ENCODE measurements at places on chromosomes 3 and 15.

DNA sequence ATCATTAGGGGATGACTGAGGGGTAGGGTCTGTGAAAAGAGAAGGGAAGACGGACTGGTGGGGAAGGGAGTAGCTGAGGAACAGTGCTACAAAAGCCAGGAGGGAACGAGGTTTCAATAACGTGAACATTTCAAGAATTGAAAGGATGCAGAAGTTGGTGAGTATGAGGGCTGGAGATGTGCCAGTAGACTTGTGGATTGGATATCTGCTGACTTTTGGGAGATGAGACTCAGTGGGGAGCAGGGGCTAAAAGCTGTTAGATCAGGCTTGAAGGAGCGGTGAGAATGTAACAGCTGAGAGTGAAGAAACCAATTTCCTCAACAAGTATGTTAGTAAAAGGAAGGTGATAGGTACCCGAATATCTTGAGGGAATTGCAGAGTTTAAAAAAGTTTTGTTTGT lies 65.2 kb downstream of the GTPBP8 start:
- no peak for DNase-seq

- DNase-seq: no peak
These were observed 394.0 kb downstream of the FOXP1 start for GRCh38 chr3:71189480-71189879.

DNA sequence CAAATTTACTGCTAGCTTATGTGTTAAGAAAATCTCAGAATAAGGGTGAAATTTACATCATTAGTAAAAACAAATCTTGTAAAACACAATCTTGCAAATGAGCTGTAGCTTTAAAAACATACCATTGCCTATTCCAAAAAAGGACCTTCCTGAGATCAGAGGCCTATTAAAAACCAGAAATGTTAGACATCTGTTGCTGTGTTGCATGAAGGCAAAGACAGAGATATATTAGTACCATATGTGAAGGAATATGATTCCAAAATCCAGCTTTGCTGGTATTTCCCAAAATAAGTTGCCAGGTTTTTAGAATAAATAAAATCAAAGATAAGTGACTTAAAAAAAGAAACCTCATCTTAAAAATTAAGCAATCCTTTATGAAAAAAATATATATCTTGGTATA lies 504.1 kb upstream of the CDIN1 start:
- no peak for DNase-seq

DNA sequence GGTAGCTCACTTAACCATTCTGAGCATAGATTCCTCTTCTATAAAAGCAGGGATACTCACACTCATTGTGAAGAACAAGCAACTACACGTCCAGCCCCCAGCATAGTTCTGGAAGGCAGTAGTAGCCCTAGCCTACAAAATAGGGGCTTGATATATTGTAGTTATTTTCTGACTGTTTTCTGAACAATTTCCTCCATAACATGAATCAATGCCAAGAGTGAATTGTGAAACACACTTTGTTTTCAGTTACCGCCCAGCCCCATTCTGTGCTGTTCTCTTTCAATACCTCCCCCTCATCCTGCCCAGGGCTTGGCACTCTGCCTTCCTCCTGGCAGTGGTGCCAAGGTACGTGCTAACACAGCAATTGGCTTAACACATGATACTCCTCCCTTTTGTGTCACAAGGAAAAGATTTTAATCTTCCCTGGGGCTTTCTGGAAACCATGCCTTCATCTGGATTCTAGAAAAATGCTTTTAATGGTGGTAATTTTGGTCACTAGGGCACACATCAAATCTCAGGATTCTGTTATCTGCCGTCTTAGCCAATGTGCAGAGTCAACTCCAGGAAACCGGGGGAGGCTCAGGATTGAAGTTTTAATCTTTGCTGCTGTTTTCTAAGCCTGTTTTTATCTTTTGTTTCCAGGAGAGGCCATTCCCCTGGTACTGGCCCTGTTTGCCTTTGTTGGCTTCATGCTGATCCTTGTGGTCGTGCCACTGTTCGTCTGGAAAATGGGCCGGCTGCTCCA lies 37.2 kb downstream of the IL20RB start:
- no peak for DNase-seq

- DNase-seq: no peak
These were observed 284.3 kb downstream of the UACA start for GRCh38 chr15:70479056-70479455.

DNA sequence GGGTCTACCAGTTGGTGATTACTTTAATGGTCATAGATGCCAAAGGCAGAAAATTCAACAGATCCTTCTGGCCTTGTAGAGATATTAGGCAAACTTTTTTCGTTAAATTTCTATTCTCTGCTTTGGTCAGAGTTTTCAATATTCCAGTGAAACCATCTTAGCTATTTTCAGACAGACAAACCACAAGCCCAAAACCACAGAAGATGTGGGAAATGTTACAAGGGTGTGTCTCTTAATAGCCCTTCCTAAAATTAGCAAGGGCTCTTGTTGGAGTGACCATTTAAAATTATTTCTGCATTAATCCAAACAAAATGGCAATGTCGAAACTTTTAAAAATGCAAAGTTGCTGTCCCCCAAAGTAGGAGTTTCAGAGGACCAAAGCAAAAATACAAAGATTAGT lies 102.8 kb downstream of the ARRDC4 start:
- DNase-seq: no peak

- DNase-seq: no peak
These were observed 67.7 kb downstream of the CPN2 start for GRCh38 chr3:194283221-194284006.

- no peak for DNase-seq
These were observed 45.6 kb downstream of the BCL2L10 start for GRCh38 chr15:52066842-52067544.

DNA sequence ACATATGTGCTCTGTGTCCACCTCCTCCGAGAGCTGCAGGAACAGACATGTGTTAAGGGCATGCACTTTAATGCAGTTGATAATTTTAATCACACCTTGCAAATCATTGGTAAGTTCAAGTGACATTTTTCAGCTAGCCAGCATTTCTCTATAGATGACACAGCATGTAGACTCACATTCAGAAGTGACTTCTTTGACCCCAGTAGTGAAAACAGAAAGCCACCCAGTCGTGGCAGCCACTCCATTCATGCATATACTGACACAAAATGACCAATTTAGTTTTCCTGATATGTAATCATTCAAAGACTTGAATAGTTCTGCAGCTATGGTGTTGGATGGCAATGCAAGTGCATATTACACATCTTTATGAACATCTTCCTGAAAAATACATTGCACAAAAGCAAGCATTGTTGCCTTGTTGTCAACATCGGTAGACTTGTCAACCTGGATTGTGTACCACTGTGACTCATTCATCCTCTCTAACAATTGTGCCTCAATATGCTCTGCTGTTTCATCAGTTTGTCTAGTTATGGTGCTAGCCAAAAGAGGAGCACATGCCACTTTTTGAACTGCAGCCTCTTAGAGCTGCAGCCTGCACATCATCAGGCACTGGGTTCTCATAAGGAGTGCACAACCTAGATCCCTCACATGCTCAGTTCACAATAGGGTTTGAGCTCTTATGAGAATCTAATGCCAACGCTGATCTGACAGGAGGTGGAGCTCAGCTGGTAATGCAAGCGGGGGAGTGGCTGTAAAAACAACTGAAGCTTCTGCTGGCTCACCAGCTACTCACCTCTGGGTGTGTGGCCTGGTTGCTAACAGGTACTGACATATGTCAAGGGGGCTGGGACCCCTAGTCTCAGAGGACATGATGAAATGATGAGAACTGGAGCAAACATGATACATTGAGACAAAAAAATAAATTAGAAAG lies 622.0 kb downstream of the PYDC2 start:
- no peak for DNase-seq

DNA sequence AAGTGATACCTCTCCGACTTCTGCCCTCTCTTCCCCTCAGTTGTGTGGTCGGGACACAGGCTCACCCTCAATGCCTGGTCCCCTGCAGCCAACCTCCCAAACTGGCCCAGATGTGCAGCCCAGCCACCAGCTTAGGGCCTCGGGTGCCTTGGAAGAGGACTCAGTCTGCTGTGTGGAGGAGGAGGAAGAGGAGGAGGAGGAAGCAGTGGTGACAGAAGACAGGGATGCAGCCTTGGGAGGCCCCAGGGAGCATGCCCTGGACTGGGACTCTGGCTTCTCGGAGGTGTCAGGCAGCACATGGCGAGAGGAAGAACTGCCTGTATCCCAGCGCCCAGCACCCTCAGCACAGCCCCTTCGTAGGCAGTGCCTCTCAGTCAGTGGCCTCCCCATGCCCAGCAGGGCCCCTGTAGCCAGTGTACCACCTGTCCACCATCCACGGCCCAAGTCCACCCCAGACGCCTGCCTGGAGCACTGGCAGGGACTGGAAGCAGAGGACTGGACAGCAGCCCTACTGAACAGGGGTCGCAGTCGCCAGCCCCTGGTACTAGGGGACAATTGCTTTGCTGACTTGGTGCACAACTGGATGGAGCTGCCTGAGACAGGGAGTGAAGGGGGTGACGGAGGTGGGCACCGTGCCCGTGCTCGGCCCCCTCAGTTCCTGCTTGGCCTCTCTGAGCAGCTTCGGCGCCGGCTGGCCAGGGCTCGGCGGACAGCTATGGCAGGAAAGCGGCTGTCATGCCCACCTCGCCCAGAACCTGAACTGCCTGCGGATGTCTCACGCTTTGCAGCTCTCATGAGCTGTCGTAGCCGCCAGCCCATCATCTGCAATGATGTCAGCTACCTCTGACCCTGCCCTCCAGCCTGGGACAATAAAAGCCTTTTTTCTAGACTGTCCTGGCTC lies 1.3 kb downstream of the INKA1 start:
- DNase-seq: no peak

GRCh38 chr3:96236522-96236921 lies 577.9 kb upstream of the EPHA6 start:
- DNase-seq: no peak

DNA sequence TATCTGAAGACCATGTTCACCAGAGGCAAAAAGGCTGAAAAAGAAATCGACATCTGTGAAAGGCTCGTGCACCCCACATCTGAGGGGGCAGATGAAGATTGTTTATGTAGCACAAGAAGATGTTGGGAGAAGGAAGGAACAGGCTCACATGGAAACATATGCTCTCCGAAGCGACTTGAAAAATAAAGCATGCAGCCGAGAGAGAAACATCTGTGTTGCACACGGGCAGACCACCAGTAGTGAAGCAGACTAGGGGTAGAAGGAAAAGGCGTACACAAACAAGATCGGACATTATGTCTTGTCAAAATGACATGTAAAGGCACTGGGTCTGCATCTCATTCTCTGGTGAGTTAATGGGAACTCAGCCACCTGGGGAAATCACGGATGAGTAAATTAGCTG lies 356.5 kb downstream of the ZIC4 start:
- DNase-seq: no peak

DNA sequence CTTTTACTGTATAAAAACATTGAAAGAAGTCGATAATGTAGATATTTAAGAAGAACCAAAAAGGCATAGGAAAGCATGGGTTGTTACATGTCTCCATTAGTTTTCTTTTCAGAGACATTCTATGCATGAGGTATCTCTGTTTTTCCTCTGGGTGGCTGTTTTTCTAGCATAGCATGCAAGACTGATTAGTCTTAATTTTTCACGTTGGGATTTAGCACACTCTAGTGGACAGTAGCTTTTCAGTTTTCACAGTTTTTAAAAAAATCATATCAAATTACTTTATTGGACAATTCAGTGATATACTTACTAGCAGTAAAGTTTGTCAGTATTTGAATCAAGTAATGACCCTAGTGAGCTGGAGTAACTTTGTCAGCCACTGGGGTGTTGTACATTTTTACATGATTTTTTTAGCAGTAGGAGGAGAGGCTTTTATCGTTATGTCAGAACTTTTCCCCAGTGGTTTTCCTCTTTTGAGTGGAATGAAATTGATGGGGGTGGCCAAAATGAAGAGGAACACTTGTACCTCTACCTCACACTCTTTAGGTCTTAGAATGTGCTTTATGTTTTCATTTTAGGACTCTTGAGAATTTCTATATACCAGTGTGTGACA lies 57.2 kb downstream of the SEC22A start:
- DNase-seq: no peak

DNA sequence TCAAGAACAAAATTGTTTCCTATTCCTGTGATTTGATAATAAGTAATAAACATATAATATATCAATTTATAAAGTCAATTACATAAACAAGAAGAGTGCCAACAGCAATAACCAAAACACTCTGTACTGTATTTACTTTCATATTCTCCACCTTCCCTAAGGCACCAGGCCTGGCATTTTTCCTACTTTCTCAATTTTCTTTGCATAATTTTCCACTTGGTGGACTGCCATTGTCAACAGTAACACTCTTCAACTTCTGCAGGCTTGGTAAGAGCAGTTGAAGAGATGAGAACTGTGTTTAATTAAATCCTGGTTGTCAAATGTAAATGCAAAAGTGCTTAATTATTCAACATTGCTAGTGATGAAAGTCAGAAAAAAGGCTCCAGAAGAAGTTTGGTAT lies 229.8 kb upstream of the PLSCR5 start:
- DNase-seq: no peak

GRCh38 chr15:24734396-24734795 lies 58.8 kb downstream of the NPAP1 start:
- no peak for DNase-seq

Measured in stimulated activated CD4-positive, alpha-beta T cell treated with anti-CD3 and anti-CD28 coated beads, Interleukin-1b, Interleukin-23, amount 100 ng/mL, for 1 hour (primary cell).